ENCODE measurements at places on chromosomes 1 and 21.
A peak's percentile ranks its signal among the peaks of the same experiment; 100 is the strongest.

DNA sequence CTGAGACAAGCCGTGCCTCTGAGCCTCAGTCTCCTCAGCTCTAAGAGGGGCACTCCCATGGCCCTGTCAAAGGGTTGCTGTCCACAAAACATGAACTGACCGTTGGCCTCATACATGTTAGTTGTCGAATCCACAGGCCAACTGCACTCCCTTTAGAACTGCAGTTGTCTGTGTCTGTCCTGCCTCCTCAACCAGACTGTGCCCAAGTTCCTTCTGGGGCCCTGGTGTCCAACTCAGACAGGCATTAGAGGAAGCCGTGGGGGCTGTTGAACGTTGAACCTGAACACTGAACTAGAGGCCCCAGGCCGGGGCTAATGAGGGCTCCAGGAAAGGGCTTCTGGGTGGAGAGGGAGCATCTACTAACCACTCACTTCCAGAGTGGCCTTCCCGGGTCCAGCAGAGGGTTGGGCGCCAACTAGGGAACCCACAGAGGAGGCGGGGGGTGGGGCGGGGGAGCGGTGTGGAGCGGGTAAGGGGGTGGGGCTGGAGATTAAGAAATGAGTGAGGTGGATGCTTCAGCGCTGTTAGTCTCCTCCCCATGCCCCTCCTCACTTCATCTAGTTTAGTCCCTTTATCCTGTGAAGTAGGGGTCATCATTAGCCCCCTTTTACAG is at the start of gene RAB42:
TSS of gene RAB42 (plus strand) at position 558 of the 613 bp plus-strand sequence. CDS start 247 bp downstream, outside the sequence.
- DNase-seq: no peak

- DNase-seq: no peak
Observed at GRCh38 chr1:85088408-85088784, 40.1 kb upstream of the MCOLN3 start.

GRCh38 chr1:211133836-211134669 is at the start of gene KCNH1:
Gene KCNH1, minus strand, starts transcription at chr1:211134148. Its CDS starts 203 bp downstream, at chr1:211133945.
- peak; percentile 87 for DNase-seq

- DNase-seq: no peak
Observed at GRCh38 chr1:90970208-90970607, 51.6 kb downstream of the ZNF644 start.

DNA sequence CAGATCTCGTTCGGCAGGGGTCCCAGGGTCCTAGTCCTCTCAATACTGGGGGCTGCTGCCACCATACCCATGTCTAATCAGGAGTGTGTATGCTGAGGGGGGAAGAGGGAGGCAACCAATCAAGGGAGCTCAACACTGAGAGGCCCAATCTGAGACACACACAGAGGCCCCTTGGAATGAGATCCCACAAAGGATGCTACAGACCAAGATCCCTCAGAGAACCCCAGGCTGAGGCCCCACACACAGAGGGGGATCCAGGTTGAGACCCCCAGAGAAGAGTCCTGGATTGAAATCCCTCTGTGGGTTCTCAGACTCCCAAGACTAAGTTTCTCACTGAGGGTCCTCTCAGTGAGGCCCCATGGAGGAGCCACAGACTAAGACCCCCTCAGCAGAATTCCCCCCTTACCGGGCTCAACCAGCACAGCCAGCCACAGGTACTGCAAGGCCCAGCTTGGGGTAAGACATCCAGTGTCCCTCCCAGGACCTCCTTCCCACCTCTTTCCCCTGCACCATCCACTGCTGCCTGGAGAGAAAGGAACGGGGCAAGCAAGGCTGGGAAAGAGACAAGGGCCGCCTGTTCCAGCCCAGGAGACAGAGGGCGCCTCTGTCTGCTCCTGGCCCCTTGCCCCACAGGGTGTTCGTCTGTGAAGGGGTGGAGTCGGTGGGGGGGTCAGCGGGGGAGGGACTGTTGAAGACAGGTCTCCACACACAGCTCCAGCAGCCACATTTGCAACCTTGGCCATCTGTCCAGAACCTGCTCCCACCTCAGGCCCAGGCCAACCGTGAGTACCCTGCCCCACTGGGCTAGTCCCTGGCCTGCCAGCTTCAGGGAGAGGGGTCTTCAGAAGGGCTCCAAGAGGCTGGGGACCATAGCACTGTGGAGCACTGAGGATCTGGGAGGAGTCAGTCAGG is at the start of gene S100A1:
TSS of gene S100A1 (plus strand) at position 720 of the 912 bp plus-strand sequence. CDS start 2,088 bp downstream, outside the sequence.
- no peak for DNase-seq

DNA sequence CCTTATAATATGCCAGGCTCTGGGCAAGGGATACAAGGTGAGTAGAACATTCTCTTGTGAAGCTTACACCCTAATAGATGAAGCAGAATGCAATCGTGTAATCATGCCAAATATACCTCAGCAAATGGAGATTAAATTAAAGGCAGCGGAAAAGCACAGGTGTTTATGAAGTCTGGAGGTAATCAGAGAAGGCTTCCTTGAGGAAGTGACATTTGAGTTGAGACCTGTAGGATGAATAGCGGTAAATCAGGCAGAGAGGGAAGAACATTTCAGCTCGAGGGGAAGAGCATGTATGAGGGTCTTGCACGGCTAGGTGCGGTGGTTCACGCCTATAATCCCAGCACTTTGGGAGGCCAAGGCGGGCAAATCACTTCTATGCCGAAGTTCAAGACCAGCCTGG is 13.5 kb downstream of the E2F2 start:
- DNase-seq: no peak
